ENCODE measurements at places on chromosomes 13 and 19.

DNA sequence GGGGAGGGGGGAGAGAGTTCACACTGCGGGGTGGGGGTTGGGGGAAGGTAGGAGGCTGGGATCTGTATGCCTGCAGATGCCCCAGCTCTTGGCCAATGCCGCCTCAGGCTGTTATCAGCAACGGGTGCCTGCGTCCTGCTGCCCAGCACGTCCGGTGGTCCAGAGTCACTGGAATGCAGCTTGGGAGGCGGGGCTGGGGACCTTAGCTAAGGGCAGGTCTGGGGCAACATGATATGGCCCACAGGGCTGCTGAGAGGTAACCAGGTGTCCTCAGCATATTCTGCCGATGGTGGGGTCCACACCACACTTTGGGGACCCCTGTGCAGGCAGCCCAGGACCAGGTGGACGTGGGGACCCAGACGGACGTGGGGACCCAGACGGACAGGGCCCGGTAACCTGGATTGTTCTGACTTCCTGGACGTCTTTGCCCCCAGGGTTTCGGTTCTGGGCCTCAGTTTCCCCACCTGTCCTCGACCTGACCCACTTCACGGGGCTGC lies 668 bp upstream of the ARHGAP45 start:
- DNase-seq = no peak

GRCh38 chr19:18262144-18262543 lies 12.1 kb downstream of the IQCN start:
- DNase-seq = no peak

DNA sequence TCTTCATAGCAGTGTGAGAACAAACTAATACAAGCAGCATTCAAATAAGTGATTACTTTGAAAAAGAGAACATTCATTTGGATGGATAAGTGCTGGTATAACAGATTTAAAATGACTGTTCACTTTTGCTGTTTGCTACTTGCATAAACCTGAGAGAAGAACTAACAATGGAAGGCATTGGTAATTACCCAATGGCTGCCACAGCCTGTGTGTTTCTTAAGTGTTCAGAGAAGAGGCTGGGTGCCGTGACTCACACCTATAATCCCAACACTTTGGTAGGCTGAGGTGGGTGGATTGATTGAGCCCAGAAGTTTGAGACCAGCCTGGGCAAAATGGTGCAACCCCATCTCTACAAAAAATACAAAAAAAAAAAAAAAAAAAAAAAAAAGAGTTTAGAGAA lies 4.9 kb upstream of the TEX26 start:
- DNase-seq = no peak

DNA sequence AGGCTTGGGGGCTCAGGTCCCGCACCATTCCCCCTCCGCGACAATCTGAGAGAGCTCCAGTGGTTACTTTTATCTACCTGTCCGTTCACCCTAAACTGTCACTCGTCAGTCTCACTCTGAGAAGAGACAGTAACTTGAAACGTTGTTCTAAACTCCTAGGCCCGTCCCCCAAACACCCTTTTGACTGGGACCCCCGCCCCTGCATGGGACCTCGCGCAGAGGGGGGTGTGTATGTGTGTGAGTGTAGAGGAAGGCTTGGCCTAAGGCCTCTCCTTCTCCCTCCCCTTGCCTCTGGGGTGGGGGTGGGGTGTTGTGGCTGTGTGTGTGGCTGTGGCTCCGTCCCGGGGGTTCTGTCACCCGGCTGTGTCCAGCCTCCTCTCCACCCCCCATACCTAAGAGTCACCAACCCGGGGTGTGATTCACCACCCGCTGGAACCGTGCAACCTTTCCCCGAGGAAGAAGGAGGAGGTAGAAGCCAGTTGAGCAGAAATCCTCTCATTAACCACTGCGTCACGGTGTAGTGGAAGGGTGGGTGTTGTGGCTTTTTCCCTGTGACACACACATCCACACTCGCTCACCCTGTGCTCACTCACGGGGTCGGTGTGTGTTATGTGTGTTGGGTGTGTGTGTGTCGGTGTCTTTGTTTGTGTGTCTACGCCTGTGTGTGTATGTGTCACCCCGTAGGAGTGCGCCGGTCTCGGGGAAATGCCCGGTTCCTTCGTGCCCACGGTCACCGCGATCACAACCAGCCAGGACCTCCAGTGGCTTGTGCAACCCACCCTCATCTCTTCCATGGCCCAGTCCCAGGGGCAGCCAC lies 2.4 kb downstream of the FOSB start:
- DNase-seq = peak; percentile 52

GRCh38 chr19:17926044-17926443 lies 6.8 kb upstream of the CCDC124 start:
- no peak for DNase-seq

DNA sequence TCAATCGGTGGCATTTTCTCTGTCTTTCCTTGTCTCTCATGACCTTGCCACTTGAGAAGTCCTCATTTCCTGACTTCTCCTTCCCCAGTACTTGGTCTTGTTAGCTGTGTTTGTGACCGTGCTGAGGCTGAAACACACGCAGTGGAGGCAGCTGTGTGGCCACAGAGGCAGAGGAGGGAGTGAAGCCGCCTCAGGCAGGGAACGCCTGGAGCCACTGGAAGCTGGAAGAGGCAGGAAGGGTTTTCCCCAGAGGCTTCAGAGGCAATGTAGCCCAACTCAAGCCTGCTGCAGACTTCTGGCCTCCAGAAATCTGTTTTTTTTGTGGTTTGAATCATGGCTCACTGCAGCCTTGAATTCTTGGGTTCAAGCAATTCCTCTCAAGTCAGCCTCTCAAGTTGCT lies 29.2 kb upstream of the ARGLU1 start:
- no peak for DNase-seq

- DNase-seq = peak; percentile 50
Observed at GRCh38 chr19:15101479-15102082, 5.6 kb upstream of the SYDE1 start.

DNA sequence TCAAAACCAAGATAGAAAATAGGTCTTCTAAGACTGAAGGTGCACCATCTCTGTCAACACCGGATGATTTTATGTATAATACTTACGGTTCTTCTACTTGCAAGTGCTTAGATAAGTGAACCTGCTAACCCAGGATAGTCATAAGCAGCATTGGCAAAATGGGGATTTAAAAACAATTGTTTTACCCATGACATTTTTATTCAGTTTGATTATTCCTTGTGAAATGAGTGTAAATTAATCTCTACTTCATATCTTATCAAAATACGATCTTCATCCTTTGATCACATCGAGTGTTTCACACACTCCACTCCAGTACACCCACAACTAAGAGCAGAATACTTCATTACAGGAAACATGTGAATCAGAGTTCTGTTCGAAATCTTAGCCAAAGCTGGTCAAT lies 23.0 kb upstream of the MTRF1 start:
- no peak for DNase-seq

DNA sequence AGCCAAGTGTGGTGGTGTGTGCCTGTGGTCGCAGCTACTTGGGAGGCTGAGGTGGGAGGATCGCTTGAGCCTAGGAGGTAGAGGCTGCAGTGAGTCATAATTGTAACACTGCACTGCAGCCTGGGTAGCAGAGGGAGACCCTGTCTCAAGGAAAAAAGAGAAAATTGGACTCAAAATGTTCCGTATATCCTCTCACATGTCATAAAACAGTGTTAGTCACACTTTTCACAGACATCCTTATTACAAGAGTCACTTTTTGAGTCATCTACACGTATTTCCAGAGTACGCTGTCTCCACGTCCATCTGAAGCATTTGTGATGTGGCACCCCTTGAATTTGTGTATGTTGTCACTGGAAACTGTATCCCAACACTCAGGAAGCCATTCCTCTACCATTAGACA lies 133.0 kb downstream of the SIPA1L3 start:
- peak; percentile 93 for DNase-seq

GRCh38 chr19:29800100-29800825 lies 11.5 kb upstream of the CCNE1 start:
- no peak for DNase-seq

DNA sequence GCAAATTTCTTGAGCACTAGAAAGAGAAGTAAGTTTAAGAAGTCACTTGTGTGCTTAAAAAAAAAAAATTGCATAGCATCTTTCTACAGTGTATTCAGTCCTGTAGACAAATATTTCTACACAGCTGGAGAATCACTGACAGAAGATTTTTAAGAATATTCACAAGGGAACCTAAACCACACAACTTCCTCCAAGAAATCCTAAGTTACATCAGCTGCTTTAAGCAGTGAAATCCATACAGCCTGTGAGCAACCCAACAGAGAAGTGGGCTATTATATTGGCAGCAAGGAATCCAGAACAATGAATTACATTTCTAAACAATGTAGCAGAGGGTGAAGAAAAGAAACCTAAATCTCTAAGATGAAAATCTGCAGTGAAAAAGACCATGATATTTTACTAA lies 1.5 kb downstream of the DOCK9 start:
- peak; percentile 28 for DNase-seq

All from EL (cell line).